ENCODE measurements at places on chromosomes 3 and 15.

DNA sequence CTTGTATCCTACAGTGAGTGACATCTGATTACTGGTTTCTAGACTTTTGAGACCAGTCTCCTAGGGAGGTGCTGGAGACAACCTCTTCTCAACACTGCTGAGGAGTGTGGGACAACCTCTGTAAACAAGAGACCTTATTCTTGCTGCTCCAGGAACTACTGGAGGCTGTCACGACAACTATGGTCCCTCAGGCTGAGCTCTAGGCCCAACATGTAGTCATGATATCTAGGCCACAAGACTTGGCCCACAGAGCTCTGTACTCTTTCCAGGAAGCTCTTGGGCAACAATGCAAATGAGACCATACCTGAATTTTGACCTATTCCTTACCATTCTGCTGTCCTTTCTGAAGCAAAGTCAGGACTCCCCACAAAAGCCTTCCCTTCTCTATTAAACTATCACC is 24.3 kb upstream of the HEG1 start:
- DNase-seq: no peak

DNA sequence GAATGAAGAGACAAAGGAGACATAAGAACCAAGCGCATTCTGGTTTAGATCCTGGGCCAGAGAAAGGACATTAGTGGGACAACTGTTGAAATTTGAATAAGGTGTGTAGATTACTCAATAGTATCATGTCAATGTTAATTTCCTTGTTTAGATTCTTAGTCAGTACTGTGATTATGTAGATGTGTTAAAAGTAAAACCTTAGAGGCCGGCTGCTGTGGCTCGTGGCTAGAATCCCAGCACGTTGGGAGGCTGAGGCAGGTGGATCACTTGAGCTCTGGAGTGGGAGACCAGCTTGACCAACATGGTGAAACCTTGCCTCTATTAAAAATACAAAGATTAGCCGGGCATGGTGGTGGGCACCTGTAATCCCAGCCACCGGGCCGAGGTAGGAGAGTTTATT is 26.7 kb downstream of the CYP8B1 start:
- no peak for DNase-seq

- no peak for DNase-seq
These were observed 74.6 kb downstream of the CNTN3 start for GRCh38 chr3:74539876-74540275.

- DNase-seq: no peak
These were observed 43.5 kb downstream of the ATP13A5 start for GRCh38 chr3:193335031-193335430.

DNA sequence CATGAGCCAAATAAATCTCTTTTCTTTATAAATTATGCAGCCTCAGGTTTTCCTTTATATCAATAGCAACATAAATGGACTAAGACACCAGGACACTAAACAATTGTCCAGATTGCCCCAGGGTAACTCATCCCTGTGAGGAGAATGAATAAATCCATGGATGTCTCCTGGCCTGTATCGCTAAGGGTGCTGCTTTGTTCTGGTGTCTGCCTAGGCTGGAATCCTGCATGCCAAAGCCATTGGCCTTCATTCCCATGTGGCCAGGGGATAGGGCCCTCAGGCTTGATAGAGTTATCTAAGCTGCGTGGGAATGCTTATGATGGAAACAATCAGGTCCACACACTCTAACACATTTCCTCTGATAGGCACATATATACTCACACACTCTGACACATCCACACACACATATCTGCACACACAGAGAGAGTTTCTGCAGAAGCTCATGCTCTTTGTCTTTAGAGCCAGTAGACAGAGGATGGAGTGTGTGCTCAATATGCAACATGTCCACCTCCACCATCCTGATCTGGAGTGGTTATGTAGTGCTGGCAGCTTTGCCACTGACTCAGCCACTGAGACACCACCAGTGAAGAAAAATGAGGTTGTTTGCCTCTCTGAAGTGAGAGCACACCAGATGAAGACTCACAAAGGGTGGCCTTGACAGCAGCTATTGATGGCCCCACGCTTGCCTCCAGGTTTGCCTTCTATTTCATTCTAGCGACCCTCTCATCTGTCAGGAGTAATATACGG is 24.0 kb upstream of the DGKG start:
- DNase-seq: no peak
